ENCODE measurements at places on chromosomes 5 and 9.

- no peak for DNase-seq
Observed at GRCh38 chr9:73174330-73174980, 22.8 kb downstream of the ANXA1 start.

DNA sequence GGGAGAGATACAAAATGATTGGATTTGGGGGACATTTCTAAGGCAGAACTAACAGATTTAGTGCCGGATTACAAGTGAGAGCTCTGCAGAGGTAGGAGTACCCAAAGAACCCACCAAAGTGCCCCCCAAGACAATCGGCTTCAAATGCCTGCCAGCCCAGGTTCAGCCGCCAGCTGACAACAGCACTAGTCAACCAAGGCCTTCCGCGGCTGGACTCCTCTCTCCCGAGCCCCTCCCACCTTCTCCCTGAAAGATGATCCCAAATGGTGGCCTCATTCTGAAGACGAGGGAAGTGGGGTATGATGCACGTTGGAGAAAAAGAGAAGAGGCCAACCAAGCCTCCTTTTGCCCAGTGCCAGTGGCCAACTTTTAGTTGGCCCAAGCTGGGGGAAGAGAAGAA, 210.4 kb upstream of the SLC30A5 start:
- DNase-seq, result no peak

DNA sequence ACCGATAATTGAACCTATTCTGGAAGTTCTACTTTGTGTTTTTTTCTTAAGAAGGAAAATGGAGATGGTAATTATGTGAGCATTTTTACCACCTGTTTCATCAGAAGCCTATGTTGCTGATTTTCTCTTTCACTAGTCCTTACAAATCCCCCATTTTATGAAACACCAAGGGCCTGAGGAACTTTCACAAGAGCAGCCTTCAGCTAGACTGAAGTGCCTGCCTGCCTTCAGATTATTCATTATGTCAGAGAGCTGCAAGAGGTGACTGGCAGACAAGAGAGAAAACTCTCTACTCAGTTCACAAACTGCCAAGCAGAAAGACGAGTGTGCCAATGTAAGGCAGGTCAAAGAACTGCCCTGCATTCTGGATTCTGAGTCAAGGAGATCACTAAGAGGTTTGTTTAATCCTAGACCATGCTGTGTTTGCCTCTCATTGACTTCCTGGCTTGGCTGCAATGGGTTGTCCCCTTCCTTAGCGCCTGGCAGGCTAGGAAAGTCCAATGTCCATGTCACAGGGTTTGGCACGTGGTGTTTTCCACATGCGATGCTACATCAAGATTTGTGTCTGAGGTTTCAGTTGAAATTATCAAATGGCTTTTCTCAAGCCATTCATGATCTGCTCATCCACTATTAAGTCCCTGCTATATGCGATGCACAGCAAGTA, 143.3 kb downstream of the CDC42SE2 start:
- no peak for DNase-seq

- DNase-seq, result no peak
Observed at GRCh38 chr5:59091965-59092364, 509.1 kb downstream of the RAB3C start.

GRCh38 chr5:171646102-171647042, 139.2 kb upstream of the SMIM23 start:
- DNase-seq, result no peak
